ENCODE measurements at places on chromosomes 2 and 18.
A peak's percentile ranks its signal among the peaks of the same experiment; 100 is the strongest.

DNA sequence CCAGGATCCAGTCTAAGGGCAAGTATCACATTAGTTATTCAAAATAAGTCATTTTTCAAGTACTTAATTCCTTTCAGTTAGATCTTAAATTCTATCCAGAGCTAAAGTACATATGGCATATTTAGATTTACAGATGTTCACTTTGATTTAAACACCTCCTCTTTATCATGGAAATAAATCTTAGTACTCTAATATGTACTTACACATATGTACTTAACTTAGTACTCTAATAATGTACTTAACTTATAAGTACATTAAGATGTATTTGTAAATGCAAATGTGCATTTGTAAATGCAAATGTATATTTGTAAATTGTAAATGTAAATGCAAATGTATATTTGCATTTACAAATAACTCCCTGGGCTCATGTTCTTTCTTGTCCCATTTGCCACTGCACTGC, 14.6 kb downstream of the PIGN start:
- DNase-seq: no peak

- peak; percentile 84 for DNase-seq
Measured at GRCh38 chr2:222651718-222652418, 4.0 kb downstream of the FARSB start.

GRCh38 chr2:45494275-45494977, 116.6 kb downstream of the SRBD1 start:
- peak; percentile 56 for DNase-seq

DNA sequence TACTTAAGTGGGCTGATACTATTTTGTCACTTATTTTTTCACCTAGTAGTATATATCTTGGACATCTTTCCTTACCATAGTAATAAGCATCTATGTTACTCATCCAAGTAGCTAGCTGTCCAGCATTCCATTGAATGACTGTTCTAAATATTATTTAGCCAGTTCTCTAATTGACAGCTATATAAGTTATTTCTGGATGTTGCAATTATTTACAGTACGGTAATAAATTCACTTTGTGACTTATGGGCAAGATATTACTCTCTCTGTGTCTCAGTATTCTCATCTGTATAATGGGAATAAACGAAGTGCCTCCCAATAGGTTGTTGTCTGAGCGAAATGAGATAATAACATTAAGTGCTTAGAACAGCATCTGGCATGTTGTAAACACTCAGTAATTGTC, 46.6 kb upstream of the AGAP1 start:
- DNase-seq: peak; percentile 62

DNA sequence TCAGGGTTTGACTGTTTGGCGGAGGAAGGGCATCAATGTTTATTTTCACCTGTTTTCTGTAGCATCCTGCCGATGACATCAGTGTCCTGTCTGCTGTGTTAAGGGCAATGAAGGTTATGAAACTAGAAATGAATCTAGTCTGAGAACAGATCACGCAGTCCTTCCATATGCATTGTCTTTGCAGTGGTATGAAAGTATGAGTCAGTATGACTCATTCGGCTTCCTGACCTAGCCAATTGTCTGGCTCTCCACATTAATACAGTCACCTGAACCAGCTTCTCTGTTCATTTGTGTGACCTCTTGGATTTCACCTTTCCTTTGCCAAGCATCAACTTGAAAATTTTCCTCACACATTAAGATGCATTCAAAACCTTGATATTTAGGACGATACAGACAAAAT, 353.8 kb downstream of the RND3 start:
- DNase-seq: peak; percentile 91

DNA sequence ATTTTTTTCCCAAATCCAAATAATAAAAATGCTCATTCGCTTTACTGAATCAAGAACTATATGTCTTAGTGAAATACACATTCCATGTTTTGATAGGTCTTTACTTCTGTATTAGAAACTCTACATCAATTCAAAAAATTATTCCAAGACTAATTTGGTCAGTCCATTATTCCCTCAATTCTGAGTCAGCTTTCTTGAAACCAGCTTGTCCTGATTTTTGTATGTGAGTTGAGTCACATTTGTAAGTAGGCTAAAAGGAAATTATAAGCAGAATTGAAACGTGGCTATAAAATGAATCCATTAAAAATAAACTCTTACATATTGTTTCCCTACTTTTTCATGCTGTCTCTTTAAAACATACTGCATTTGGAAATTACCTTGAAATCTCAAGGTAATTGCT, 113.0 kb downstream of the DNER start:
- peak; percentile 0 for DNase-seq

DNA sequence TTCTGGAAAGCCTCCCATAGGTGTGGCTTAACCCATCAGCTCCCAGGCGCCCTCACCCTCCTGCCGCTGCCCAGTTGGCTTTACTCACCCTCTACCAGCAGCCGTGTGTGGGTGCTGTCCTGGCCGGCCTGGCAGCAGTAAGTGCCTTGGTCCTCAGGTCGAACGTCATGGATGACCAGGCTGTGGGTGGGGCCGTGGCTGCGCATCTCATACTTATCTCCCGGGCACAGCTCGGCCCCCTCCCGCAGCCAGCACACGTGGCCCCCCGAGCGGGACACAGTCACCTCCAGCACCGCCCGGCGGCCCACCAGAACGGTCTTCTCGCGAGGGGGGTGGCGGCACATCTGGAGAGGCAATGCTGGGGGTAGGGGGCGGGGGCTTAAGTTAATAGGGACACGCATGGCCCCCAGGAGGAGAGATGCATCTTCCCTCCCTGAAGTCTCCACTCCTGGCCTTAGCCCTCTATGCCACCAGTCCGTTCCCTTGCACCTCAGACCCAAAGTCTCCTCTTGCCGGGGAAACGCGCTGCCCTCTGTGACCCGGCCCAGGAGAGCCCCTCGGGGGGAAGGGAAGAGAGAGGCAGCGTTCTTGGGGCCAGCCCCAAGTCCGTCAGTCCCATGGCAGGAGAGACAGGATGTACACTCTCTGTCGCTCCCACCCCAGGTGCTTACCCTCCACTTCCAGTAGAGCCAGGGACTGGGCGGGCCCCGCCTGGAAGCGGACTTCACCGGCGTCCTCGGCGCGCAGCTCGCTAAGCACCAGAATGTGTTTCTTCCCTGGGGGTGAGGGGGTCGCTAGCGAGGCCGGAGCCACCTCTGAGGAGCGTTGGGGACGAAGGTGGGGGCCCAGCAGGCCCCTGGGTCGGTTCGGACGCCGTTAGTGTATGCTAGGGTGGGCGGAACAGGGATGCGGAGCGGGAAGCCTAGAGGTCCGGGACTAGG, 7.9 kb downstream of the TMEM198 start:
- DNase-seq: peak; percentile 30

DNA sequence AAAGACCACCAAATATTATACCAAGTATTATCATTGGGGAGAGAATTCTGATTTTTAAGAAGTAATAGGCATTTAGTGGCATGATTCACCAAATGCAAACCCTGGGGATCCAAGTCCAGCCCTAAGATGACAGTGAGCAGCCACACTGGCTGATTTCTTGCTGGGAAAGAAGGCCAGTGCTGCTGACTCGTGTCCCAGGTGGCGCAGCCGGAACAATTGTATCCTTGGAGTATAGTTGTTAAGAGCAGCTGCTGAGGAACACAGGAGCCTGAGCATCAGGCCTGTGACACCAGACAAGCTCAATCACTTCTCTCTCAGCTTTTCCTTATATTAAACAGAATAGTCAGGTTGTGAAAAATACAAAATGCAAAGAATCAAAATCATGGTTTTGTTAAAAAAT, 48.4 kb downstream of the LRP1B start:
- DNase-seq: no peak

DNA sequence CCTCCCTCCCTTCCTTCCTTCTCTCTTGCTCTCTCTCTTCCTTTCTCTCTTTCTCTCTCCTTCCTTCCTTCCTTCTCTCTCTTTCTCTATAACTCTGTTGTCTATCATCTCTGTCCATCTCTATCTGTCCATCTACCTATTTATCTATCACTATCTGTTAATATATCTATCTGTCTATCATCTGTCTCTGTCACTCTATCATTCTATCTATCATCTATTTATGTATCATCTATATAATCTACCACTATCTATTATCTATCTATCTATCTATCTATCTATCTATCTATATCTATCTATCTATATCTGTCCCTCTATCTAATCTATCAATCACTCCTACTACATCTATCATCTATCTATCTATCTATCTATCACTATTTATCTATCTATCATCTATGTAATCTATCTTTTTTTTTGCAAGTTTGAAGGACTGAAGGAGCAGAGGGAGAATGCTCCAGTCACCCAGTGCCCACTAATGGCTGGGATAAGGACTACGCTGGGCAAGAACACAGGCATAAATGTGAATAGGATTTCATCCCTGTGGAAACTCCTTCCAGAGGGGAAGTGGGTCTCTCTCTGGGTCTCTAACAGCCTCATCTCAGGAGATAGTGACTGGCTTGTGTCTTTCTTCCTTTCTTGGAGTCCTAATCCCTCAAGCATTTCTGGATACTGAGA, 427.0 kb downstream of the LPIN1 start:
- no peak for DNase-seq

DNA sequence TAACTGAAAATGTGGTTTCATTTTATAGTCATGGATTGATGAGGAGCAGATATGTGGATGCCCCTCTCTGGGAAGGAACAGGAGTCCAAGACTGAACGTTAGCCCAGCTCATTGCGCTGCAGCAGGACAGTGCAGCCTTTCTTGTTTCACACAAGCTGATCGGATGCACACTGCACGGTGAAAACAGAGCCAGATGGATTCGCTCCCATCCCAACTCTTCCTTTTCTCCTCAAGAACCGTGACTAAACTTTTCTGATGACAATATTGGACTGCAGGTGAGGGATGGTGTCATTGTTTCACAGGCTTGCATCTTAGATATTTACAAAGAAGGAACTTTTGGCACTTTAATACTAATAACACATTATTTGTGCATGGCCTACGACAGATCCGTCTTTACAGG, 33.8 kb upstream of the COPS8 start:
- no peak for DNase-seq

- no peak for DNase-seq
Measured at GRCh38 chr18:29003194-29003593, 826.3 kb upstream of the CDH2 start.

- no peak for DNase-seq
Measured at GRCh38 chr2:230668939-230669303, 43.7 kb upstream of the CAB39 start.

GRCh38 chr2:159515441-159515840, 100.9 kb downstream of the BAZ2B start:
- DNase-seq: no peak

- no peak for DNase-seq
Measured at GRCh38 chr2:117378653-117379052, 435.8 kb upstream of the DDX18 start.

GRCh38 chr2:2836343-2837070, 505.4 kb upstream of the MYT1L start:
- DNase-seq: no peak

GRCh38 chr2:149329068-149329467, 1.3 kb upstream of the LYPD6 start:
- DNase-seq: peak; percentile 5

DNA sequence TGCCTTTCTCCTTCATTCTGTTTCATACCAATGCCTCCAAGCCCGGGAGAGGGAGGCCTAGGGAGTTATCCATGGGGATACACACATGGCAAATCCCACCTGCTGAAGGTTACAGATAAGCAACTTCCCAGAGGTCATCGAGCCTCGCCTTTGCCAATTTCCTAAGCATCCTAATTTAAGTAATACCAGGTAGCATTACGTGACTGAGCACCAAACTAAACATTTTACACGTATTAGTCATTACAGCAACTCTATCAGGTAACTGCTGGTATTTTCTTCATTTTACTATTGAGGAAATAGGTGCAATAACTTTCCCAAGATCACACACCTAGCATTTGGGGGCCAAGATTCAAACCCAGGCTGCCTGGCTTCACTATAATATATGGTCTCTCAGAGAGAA, 30.1 kb upstream of the BZW1 start:
- DNase-seq: no peak

DNA sequence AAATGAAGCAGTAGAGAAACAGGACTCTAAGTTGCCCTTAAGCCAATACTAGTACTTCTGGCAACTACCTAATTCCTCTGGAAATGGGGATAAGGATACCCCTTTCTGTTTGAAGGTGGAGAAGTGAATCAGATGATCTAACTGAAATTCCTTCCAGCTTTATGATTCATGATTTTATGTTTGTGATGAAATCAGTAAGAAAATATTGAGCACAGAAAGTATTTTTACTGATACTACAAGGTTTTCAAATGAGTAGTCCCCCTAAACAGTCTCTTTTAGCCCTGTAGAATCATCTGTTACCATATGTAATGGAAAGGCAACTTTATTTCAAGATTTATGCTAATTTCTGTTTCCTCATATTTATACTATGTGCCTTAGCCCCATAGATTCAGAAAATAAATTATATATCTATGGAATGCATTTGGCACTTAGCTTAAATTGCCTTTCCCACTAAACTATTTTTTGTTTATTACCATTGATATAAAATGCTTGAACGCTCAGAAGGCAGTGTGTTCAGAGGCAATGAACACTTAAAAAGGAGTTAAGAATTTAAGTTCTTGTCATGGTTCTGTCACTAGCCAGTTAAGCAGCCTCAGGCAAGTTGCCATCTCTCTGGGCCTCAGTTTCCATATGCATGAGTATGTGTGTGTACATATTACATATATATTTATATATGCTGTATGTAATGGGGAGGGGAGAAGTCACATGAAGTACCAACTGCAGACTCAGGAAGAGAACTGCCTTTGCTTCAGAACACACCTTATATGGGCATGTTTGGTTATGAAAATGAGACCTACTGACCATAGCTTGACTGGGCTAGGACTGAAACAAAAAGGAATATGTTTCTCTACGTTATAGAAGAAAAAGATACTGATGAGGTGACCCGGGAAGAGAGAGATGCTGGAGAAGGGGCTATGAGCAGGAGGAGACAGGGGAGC, 97.7 kb downstream of the CDC42EP3 start:
- peak; percentile 71 for DNase-seq

- DNase-seq: no peak
Measured at GRCh38 chr2:233087713-233088112, 27.6 kb downstream of the INPP5D start.
